Stimulated activated CD4-positive, alpha-beta T cell treated with anti-CD3 and anti-CD28 coated beads, Interleukin-1b, Interleukin-23, amount 100 ng/mL, for 24 hours (primary cell): ENCODE measurements at places on chromosomes 16 and 17.

- DNase-seq: no peak
These were observed 14.2 kb upstream of the NLRC3 start for GRCh38 chr16:3591436-3591803.

- DNase-seq: no peak
These were observed 1.2 kb downstream of the GNA13 start for GRCh38 chr17:65055280-65055707.

DNA sequence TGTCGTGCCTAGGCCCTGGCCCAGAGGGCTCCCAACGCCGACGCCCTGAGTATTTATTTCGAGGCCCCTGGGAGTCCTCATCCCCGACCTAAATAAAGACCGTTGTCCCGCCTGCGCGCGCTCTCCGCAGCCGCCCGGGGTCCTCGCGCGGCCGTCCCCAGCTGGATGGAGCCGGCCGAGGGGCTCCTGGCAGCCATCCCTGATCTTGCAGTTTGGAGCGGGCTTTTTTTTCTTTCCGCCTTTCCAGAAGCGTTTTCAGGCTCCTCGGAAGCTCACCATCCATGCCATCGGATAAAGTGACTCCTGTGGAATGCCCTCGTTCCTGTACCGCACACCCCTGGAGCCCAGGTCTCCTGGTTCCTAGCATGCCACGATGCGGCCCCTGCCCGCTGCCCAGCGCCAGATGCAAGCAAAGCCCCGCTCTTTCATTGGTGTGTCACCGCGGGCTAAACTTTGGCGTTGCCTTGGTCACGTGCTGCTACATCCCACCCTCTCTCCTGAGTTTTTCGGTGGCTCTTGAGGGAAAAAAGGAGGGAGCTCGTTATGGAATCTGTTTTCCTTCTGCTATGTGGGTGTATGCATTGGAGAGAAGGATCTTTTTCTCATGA, 716 bp downstream of the TMEM94 start:
- DNase-seq: no peak

DNA sequence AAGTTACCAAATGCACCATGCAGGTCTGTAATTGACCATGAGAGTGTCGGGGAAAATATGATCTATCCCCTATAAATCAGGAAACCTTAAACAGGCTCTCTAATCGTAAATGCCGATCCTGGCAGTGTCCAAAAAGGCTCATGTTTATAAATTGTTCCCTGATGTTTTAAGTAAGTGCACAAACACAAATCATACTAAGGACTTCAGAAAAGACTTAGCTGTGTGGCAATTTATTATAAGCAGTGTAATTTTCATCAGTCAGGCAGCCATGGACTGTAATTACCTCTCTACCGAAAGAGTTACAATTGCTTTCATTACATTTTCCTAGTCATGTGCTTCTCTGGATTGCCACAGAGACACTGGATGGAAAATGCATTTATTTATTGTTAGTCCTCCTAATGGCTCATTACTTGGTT, 73.4 kb upstream of the COX10 start:
- DNase-seq: no peak

DNA sequence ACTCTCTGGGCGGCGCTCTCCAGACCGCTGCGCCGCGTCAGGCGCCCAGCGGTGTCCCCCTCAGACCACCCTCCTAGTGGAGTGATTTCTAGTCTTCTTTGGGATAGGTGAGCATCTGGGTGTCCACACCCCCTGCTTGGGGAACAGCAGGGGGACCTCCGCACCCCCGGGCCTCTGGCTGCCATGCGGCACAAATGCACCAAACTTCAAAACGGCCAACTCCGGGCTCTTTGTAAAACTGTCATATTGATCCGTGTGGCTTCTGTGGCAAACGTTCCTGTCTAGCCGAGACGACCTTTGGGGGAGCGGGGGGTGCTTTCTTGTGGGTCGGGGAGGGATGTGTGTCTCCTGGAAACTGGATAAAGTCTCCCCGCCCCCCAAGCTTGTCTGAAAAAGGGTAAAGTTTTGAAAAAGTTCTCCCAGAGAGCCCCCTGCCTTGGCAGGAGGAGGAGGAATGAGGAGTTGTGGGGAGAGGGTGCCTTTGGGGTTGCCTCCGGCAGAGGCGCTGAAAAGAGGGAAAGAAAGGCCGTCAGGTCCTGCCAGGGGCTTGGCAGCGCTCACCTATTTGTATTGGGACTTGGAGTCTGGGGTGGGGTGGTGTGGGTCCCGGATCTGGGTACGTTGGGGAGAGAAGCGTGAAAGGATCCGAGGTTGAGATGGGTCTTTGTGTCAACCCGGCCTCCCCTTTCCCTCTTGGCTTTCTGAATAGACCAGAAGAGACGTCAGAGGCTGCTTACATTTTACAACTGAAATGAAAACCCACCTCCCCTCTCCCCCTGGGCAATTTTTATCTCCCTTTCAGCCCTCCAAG, 2.2 kb upstream of the CHD3 start:
- no peak for DNase-seq

GRCh38 chr17:66517336-66518009, 215.1 kb downstream of the PRKCA start:
- no peak for DNase-seq

DNA sequence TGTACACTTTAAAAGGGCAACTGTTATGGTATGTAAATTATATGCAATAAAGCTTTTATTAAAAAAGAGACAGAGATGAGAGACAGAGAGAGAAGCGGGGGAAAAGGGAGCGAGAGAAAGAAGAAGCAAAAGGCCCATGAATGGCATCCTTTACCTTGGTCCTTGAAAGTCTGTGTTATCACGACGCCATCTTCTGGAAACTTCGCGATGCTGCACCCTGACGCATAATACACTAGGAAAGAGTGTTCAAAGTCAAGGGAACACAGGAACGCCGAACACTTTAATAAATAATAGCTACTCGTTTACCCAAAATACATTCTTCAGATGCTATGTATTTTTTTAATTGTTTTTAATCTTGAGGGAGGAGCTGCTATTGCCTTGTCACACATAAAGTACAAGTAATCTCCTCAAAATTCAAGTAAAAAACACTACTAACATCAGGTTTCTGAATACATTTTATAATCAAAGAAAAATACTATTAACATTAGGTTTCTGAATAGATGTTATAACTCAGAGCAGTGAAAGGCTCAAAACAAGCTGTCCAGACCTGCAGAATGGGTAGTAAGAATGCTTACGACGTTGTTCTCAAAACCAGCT, 23.0 kb upstream of the SLC38A8 start:
- no peak for DNase-seq

GRCh38 chr17:31584438-31585279, 193.2 kb downstream of the RAB11FIP4 start:
- no peak for DNase-seq

DNA sequence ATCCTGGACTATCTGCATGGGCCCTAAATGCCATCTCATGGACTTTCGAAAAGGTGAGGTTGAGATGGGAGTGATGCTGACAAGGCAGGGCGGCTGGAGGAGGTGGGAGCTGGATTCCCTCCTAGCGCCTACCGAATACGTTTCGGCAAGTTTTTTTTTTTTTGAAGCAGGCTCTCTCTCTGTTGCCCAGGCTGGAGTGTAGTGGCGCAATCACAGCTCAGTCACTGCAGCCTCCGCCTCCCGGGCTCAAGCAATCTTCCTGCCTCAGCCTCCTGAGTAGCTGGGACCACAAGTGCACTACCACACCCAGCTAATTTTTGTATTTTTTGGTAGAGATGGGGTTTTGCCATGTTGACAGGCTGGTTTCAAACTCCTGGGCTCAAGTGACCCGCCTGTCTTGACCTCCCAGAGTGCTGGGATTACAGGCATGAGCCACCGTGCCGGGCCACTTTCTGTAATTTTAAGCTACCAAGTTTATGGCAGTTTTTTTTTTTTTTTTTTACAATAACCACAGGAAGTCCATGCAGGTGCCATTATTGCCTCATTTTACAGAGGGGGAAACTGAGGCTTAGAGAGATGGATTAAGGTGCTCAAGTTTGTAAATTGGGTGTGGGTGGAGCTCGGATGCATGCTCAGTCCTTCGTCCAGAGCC, 246.4 kb downstream of the PRKCA start:
- DNase-seq: no peak

- DNase-seq: no peak
These were observed 60.0 kb downstream of the HSD17B2 start for GRCh38 chr16:82094942-82095540.

DNA sequence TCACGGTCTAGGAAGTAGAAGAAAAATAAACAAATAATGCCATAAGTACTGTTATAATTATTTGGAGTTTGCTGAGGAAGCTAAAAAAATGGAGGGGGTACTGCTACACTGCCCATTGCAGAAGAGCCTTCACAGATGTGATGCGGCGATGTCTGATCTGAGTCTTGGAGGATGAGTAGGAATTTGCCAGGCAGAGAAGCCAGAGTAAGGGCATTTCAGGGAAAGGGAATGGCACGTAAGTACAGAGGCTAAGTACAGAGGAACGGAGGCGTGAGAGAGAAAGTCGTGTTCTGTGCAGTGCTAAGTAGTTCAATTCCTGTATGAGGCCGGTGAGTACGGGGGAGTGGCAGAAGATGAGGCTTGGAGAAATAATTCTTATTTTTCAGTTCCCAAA, 741 bp upstream of the GRB2 start:
- DNase-seq: no peak
